ENCODE measurements at places on chromosomes 12 and 14. TPM values are rescaled to one million over a fixed set of nuclear protein-coding genes. Genes with fewer than 3 reads are reported as not detected.
A peak's percentile ranks its signal among the peaks of the same experiment; 100 is the strongest.

VWF gene
- total RNA-seq: 314 TPM

GRCh38 chr12:61072717-61073116, 1187.5 kb upstream of the USP15 start:
- DNase-seq: no peak

DNA sequence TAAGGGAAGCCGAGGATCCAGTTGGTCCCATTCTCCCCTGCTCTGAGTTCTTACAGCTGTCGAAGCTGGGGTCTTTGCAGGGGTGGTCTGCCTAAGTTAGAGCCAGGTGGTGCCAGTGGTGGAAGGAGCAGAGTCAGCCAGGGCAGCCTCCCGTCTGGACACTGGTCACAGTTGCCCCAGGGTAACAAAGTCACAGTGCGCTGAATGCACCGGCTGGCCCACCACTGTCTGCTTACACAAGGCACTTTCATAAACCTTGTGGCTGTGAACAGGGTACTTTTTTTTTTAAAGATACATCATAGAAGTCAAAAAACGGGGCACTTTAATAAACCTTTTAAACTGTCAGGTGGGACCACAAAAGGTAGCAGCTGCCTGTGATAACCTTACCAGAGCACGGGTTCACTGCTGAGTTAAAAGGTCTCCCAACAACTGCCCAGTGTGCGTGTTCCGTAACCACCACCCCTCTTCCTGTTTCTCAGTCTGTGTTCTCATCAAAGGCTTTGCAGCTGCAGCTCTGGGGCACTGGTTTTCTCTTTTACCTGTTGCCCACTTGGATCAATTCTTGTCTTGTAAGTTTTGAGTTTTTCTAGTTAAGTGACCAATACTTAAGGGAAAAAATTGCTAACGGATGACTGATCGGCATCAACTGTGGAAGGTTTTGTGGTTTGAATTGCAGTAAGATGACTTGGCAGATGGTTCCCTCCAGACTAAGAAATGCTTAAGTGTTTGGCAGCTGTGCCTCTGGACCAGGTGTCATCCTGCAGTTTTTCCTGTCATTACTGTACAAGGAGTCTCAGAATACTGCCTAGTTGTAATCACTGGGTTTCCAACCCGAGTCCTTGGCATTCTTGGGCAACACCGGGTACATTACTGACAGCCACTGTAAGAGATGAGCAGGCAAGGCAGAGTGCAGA, 55.9 kb downstream of the DYNC1H1 start:
- no peak for DNase-seq

DNA sequence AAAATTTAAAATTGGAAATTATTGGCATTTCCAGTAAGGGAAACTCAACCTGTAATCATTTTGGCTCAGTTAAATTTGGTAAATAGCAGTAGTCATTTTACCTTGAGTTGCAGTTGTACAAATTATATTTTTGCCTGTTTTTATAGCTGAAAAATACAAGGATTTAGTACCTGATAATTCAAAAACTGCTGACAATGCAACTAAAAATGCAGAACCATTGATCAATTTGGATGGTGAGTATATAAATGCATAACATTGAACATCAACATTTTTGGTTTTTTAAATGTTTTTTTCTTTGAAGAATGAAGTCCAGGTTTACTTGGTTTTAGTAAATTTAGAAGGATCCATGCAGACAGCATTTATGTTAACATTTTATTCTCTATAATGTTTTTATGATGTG, 9.0 kb downstream of the RTRAF start:
- no peak for DNase-seq

DNA sequence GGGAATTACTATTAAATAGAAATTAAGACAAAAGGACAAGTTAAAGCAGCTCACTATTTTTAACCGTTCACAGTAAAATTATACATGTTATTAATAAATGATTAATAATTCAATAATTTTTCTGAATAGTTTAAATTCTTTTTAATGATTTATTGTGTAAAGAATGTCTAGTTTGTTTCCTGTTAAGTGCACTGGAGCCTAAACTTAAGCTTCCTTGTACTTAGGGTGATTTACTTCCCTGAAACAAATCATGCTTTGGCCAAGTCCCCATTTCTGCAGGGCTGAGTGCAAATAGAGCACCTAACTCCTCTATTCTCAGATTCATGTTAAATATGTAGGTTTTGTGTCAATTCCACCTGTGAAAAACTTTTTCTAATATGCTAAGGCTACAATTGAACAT, 188.9 kb upstream of the PDZRN4 start:
- DNase-seq: no peak

GRCh38 chr12:41604830-41605229, 416.7 kb downstream of the PDZRN4 start:
- no peak for DNase-seq

DNA sequence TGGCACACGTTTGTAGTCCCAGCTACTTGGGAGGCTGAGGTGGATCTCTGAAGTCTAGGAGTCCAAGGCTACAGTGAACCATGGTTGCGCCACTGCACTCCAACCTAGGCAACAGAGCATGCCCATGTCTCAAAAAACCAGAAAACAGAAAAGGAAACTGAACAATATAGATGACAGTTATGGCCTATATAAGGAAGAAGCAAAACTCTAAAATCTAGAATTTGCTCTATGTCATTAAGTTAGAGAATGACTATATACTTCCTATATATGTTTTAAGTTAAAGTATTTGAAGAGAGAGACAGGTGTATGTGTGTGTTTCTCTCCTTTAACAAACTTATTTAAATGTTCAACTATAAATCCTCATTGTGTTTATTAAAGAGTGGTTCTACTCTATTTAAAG, 65.8 kb downstream of the MNAT1 start:
- DNase-seq: no peak

APOLD1 gene
- 42.0 TPM for total RNA-seq

DNA sequence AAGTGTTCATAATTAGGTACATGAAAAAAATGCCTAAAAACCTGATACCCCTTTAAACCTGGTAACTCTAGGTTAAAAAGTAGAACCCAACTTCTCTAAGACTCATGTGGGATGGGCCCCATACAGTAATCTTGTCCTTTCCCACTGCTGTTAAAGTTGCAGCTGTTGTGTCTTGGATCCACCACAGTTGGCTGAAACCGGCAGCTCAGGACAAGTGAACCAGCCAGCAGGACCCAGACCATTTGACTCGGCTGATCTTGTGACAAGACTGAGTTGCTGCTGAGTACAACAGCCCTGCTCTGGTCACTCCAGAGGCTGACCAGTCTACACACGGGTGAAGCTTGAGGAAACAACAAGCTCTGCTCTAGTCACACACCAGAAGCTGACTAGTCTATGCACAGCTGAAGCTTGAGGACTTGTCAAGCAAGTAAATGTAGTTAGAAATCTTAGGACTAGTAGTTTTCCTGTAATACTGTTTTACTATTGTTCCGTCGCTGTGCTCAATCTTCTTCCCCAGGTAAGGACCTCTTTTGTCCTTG, 60.6 kb downstream of the DHRS2 start:
- DNase-seq: no peak

- no peak for DNase-seq
These were observed 33.3 kb downstream of the TMEM117 start for GRCh38 chr12:43869184-43869583.

SSPN gene
- 102 TPM for total RNA-seq

DNA sequence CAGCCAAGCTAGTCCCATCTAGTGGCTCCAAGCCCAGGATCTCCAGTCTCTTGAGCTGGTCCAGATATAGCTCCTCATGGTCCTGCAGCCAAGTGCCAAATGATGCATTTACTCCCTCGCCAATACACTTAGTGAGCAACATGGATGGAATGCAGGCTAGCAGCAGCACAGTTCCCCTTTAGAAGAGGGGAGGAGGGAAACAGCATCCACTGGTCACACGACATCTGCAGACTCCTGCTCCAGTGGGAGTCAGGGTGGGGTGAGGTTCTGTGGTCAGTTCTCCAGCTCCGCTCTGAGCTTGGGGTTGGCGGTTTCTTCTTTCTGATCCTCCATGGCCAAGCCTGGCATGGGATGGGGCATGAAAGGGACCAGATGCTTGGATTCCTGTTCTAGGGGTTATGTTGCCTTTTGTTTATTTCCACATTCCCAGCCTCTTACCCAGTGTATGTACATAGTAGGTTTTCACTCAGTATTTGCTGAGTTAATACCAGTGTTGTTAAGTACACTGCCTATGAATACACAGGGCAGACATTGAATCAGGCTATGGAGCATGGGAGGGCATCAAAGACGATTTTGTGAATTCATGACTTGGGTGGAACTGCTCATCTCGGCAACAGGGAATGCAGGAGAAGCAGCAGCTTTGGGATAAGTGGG, 57.3 kb downstream of the GALNT16 start:
- DNase-seq: peak; percentile 84

GRCh38 chr12:1171657-1172408, 180.8 kb downstream of the ERC1 start:
- no peak for DNase-seq

SERPINA1 gene
- total RNA-seq: 3.9 TPM

- DNase-seq: peak; percentile 62
These were observed 22.1 kb downstream of the LGMN start for GRCh38 chr14:92726135-92726932.

TRHDE gene
- 0.19 TPM for total RNA-seq

- DNase-seq: no peak
These were observed 5.2 kb upstream of the PACS2 start for GRCh38 chr14:105309371-105309770.

DNA sequence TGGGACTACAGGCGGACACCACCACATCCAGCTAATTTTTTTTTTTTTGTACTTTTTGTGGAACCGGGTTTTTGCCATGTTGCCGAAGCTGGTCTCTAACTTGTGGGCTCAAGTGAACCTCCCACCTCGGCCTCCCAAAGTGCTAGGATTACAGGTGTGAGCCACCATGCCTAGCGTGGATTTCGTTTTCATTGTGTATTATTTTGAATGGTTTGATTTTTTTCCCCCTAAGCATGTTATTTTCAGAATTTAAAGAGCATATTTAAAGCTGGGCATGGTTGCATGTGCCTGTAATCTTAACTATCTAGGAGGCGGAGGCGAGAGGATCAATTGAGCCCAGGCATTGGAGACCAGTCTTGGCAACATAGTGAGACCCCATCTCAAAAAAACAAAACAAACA, 13.1 kb downstream of the TMEM63C start:
- no peak for DNase-seq

DNA sequence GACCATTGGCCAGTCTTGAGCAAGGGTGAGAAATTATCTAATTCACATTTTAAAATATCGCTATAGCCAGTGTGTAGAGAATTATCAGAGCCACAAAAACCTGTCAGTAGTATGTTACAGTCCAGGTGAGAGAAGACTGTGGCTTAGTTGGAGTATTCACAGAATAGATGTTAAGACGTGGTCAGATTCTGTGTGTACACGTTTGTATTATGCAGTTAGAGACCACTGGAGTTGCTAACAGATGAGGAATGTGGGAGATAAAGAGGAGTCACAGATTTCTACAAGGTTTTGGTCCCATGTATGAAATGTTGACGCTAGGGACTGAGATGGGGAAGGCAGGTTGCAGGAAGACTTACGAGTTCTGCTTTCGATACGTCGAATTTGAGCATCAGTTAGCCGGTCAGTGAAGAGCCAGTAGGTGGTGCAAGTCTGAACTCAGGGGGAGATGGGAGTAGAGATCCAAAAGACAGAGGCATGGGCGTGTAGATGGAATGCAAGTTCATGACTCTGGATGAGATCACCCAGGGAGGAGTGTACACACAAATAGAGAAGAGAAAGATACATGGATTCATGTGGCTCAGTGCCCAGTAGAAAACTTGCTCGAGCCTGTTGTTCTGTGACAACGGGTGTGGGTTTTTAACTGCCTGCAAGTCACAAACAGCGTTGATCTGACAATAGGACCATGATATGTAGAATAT, 114.8 kb upstream of the FLRT2 start:
- DNase-seq: no peak

GRCh38 chr12:131942671-131943070, 7.1 kb upstream of the EP400 start:
- no peak for DNase-seq

GRCh38 chr12:110613071-110613770, 708 bp upstream of the TCTN1 start:
- DNase-seq: no peak

All from heart right ventricle (tissue), 16 donors.